Activated T-helper 2 cell treated with anti-CD3 and anti-CD28 coated beads, Interferon-gamma antibody, Interleukin-2, Interleukin-4, amounts not matched to agents 10 μg/mL and 5 μg/mL and 100 μg/mL, durations not matched to agents 14 hours and 24 hours and 36 hours (primary cell): ENCODE measurements at places on chromosomes 1 and 21.

GRCh38 chr21:45253180-45253579 lies 34.5 kb downstream of the POFUT2 start:
- H3K36me3 ChIP-seq = no peaks in the 10 kb centered on the region
- peaks cover 10% of the 10 kb centered on the region for H3K4me1 ChIP-seq
- no peak overlapping the region for H3K27ac ChIP-seq
- H3K4me3 ChIP-seq = no peak overlapping the region
- peaks cover 29% of the 10 kb centered on the region for H3K27me3 ChIP-seq

GRCh38 chr1:184409011-184409410 lies 22.2 kb downstream of the C1orf21 start:
- no peak for DNase-seq
- H3K4me1 ChIP-seq = no peaks in the 10 kb centered on the region
- H3K4me3 ChIP-seq = no peak overlapping the region
- peaks cover 16% of the 10 kb centered on the region for H3K27me3 ChIP-seq

DNA sequence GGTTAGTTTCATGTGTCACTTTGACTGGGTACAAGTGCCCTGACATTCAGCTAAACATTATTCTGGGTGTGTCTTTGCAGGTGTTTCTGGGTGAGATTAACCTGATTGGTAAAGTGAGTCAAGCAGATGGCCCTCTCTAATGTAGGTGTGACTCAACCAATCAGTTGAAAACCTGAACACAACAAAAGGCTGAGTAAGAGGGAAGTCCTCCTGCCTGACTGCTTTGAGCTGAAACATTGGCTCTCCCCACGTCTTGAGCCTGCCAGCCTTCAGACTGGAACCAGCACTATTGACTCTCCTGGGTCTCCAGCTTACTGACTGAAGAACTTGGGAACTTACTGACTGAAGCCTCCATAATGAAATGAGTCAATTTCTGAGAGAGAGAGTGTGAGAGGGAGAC lies 70.0 kb upstream of the C21orf91 start:
- DNase-seq = no peak
- H3K4me1 ChIP-seq = no peaks in the 10 kb centered on the region
- H3K27ac ChIP-seq = no peak overlapping the region
- H3K27me3 ChIP-seq = peaks cover 6% of the 10 kb centered on the region

DNA sequence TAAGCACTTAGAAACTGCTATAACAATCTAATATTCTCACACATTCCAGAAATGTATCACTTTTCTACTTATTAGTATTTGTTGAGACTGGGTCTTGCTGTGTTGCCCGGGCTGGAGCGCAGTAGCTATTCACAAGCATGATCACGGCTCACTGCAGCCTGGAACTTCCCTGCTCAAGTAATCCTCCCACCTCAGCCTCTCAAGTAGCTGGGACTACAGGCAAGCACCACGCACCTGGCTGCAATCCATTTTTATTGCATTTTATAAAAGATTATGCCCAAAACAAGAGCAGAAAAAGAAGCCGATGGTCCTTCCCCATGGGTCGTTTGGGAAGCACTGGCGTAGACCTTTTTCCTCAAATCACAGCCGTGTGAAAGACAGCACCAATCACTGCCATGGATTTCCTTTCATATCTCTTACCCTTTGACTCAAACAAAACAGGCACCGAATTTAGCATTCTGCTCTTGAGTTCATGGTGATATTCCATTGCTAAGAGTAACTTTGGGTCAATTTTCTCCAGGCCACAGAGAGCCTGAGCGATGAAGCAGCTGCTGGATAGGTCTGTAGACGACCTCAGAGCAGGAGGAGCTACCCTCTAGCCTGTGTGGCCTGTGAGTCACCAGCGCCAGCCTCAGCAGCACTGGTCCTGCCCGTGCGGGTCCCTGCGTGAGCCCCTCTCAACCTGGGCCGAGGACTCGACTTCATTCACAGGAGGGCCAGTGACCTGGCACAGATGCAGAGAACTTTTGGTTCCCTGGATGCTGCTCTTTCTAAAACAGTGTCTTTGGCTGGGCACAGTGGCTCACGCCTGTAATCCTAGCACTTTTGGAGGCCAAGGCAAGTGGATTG lies 80.8 kb downstream of the PIK3CD start:
- H3K4me1 ChIP-seq = peaks cover 33% of the 10 kb centered on the region
- DNase-seq = no peak
- no peak overlapping the region for H3K4me3 ChIP-seq
- H3K36me3 ChIP-seq = peaks cover 72% of the 10 kb centered on the region
- H3K27me3 ChIP-seq = no peaks in the 10 kb centered on the region

- no peak for DNase-seq
- H3K27me3 ChIP-seq = peaks cover 14% of the 10 kb centered on the region
- no peak overlapping the region for H3K4me3 ChIP-seq
- no peaks in the 10 kb centered on the region for H3K4me1 ChIP-seq
Observed at GRCh38 chr1:210597555-210598134, 268.9 kb downstream of the HHAT start.

GRCh38 chr1:24913274-24913604 lies 16.8 kb downstream of the RUNX3 start:
- no peak overlapping the region for H3K4me3 ChIP-seq
- H3K27ac ChIP-seq = no peak overlapping the region
- peaks cover 11% of the 10 kb centered on the region for H3K4me1 ChIP-seq
- no peaks in the 10 kb centered on the region for H3K27me3 ChIP-seq

- peaks cover 44% of the 10 kb centered on the region for H3K4me1 ChIP-seq
- H3K4me3 ChIP-seq = peak within 1 kb of the TSS; percentile 86
- peak; percentile 71 for DNase-seq
- H3K36me3 ChIP-seq = peaks cover 25% of the 10 kb centered on the region
Observed at GRCh38 chr21:33229784-33230544, at the start of gene IFNAR2. Gene IFNAR2 (plus strand): TSS chr21:33229938. CDS start chr21:33241923, 11,985 bp downstream.

GRCh38 chr1:35466120-35466519 lies 91.1 kb downstream of the KIAA0319L start:
- peaks cover 79% of the 10 kb centered on the region for H3K36me3 ChIP-seq
- H3K4me3 ChIP-seq = no peak overlapping the region
- no peak for DNase-seq
- H3K4me1 ChIP-seq = peaks cover 14% of the 10 kb centered on the region
- no peaks in the 10 kb centered on the region for H3K27me3 ChIP-seq

DNA sequence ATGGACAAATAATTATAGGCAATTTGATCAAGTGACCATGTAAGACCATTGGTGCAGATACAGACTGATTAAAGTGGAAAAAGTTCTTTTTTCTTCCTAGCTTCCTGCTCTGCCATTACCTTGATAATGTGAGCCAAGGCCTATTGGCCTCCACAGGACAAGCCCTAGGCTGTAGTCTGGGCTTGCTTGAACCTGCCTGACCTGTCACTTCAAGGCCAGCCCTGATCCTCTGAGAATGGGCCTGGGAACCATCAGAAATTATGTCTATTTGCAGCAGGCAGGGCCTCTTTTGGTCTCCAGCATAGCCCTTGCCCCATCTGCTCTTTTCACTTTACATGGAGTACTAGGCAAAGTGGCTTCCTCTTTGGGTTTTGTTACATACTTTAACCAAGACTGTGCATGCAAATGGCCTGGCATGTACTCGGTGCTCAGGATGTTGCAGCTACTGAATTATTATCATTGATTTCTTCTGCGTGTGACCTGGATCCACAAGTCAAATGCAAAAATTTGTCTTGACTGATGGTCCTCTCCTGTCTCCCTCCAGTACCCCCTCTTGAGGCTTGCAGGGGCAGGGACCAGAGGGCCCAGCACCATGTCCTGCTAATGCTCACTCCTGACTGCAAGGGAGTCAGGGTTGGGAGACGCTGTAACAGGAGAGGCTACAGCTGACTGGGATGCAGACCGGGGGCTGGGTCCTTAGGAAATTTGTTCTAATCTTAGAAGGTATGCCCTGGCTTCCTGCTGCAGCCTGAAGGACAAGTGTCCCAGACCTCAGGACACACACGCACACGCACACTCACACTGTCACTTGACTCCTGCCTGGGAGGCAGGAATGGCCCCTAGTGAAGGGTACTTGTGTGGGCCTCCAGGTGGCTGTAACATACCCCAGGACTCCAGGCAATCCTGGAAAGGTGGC lies 39.4 kb downstream of the RCSD1 start:
- peaks cover 40% of the 10 kb centered on the region for H3K4me1 ChIP-seq
- no peaks in the 10 kb centered on the region for H3K27me3 ChIP-seq
- no peak for DNase-seq
- H3K36me3 ChIP-seq = peaks cover 82% of the 10 kb centered on the region
- H3K4me3 ChIP-seq = no peak overlapping the region

GRCh38 chr1:202162418-202163280 lies 2.2 kb upstream of the PTPN7 start:
- H3K4me3 ChIP-seq = peak overlapping the region; percentile 100
- H3K36me3 ChIP-seq = peaks cover 37% of the 10 kb centered on the region
- no peaks in the 10 kb centered on the region for H3K27me3 ChIP-seq
- H3K4me1 ChIP-seq = peaks cover 65% of the 10 kb centered on the region
- peak overlapping the region; percentile 99 for H3K27ac ChIP-seq

DNA sequence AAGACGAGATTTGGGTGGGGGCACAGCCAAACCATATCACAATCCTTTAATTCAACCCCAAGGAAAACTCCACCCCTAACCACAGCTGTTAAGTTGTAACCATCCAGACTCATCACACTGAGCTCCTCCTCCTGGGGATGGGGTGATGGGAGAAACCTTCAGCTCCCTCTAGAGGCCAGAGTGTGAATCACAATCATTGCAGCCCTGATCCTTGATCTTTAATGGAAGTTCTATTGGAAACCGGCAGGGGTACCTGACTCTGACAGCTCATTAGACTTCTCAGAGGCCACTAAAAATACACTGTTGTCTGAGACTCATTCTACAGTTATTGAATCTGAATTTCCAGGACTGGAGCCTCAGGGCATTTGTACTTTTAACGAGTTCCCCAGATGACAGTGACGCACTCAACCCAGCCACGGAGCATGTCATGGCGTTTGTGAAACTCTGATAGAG lies 127.2 kb downstream of the IGSF21 start:
- H3K4me3 ChIP-seq = no peak overlapping the region
- DNase-seq = no peak
- H3K4me1 ChIP-seq = no peaks in the 10 kb centered on the region
- H3K27me3 ChIP-seq = no peaks in the 10 kb centered on the region
- no peaks in the 10 kb centered on the region for H3K36me3 ChIP-seq

- DNase-seq = no peak
- no peak overlapping the region for H3K27ac ChIP-seq
- no peaks in the 10 kb centered on the region for H3K36me3 ChIP-seq
- H3K4me1 ChIP-seq = no peaks in the 10 kb centered on the region
- H3K27me3 ChIP-seq = no peaks in the 10 kb centered on the region
- no peak overlapping the region for H3K4me3 ChIP-seq
Observed at GRCh38 chr1:106223213-106223612, 833.3 kb upstream of the PRMT6 start.

GRCh38 chr1:192831706-192832355 lies 23.0 kb downstream of the RGS2 start:
- no peak overlapping the region for H3K4me3 ChIP-seq
- H3K27ac ChIP-seq = no peak overlapping the region
- DNase-seq = no peak
- H3K36me3 ChIP-seq = no peaks in the 10 kb centered on the region
- no peaks in the 10 kb centered on the region for H3K4me1 ChIP-seq

DNA sequence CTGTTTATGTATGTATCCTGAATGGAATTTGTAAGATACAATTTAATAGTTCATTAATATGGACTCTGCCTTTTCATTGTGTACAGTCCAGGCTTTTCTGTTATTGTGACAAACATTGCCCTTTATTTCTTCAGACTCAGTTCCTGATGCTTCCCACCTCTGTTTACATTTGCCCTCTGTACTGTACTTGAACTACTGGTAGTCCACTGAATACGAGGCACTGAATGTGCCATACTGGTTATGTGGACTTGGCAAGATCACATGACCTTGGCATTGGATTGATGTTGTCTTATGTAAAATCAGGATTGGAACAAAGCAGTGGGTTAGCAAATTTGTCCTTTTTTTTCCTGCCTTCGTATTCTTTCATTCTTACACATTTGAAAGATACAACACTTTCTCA lies 27.8 kb downstream of the RALGPS2 start:
- no peaks in the 10 kb centered on the region for H3K27me3 ChIP-seq
- no peaks in the 10 kb centered on the region for H3K36me3 ChIP-seq
- H3K4me3 ChIP-seq = no peak overlapping the region
- no peak for DNase-seq

DNA sequence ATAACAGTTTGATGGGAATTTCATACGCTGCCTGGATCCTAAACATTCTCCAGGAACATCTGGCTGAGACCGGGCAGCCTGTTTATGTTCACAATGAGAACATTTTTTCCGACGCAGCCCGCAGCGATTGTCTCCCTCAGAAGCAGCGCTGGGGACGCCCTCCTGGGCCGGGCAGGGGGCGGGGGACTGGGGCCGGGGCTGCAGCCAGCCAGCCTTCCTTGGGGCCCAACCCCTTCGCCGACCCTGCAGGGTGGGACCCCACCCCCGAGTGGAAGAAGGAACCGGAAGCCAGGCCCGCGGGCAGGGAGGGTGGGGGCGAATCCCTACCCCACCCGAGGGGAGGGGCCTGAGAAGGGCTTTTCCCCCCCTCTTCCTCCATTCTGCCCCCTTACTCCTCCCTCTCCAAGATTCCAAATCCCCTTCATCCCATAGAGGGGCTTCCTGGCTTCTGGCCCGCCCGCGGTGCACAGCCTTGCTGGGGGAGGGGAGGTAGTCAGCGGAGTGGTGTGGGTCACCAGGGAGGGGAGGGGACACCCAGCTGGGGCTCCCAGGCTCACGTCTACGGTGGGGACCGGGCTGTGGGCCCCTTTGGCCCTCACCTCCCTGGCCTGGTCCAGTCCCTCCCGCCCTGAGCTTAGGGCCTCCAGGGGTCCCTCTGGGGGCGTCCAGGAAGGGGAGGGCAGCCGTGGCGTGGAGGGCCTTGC lies 60.6 kb downstream of the WNT9A start:
- peak; percentile 8 for DNase-seq
- H3K36me3 ChIP-seq = no peaks in the 10 kb centered on the region
- no peak overlapping the region for H3K27ac ChIP-seq
- no peaks in the 10 kb centered on the region for H3K27me3 ChIP-seq
- peaks cover 5% of the 10 kb centered on the region for H3K4me1 ChIP-seq
- H3K4me3 ChIP-seq = no peak overlapping the region

- H3K27me3 ChIP-seq = peaks cover 4% of the 10 kb centered on the region
- no peaks in the 10 kb centered on the region for H3K4me1 ChIP-seq
- no peak for DNase-seq
- no peak overlapping the region for H3K4me3 ChIP-seq
Observed at GRCh38 chr1:90351019-90351418, 356.1 kb downstream of the ZNF326 start.

DNA sequence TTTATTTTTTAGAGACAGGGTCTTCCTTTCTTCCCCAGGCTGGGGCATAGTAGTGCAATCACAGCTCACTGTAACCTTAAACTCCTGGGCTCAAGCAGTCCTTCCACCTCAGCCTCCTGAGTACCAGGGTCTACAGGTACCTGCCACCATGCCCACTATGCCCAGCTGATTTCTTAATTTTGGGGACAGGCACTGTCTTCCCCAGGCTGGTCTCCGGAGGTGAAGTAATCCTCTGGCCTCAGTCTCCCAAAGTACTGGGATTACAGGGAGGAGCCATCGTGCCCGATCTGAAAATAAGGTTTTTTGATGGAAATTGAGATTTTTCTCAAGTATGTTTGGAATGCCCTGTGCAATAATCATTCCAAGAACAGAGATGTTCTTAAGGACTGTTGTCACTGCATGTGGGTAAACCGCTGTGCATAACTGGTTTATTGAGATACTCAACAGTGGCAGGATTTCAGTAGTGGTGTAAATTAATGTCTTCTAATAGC lies 934 bp upstream of the MSH4 start:
- H3K27ac ChIP-seq = peak overlapping the region; percentile 19
- no peaks in the 10 kb centered on the region for H3K27me3 ChIP-seq
- no peak for DNase-seq
- H3K36me3 ChIP-seq = peaks cover 74% of the 10 kb centered on the region

- no peaks in the 10 kb centered on the region for H3K27me3 ChIP-seq
- no peaks in the 10 kb centered on the region for H3K36me3 ChIP-seq
- H3K27ac ChIP-seq = no peak overlapping the region
Observed at GRCh38 chr1:104830534-104830933, 1080.8 kb downstream of the AMY1C start.

- H3K4me1 ChIP-seq = peaks cover 41% of the 10 kb centered on the region
- no peaks in the 10 kb centered on the region for H3K27me3 ChIP-seq
- no peak for DNase-seq
- peak overlapping the region; percentile 97 for H3K4me3 ChIP-seq
Observed at GRCh38 chr1:228405979-228406228, 731 bp downstream of the TRIM11 start.
